ENCODE measurements at places on chromosomes 3 and 15. TPM values are rescaled to one million over a fixed set of nuclear protein-coding genes. Genes with fewer than 3 reads are reported as not detected.
A peak's percentile ranks its signal among the peaks of the same experiment; 100 is the strongest.

CD276 gene
- total RNA-seq = 46.5 TPM

MESP1 gene
- not detected for total RNA-seq

NPAP1 gene
- 0.15 TPM for total RNA-seq

IGSF11 gene
- total RNA-seq = 0.20 TPM

MEX3B gene
- 23.8 TPM for total RNA-seq

DNA sequence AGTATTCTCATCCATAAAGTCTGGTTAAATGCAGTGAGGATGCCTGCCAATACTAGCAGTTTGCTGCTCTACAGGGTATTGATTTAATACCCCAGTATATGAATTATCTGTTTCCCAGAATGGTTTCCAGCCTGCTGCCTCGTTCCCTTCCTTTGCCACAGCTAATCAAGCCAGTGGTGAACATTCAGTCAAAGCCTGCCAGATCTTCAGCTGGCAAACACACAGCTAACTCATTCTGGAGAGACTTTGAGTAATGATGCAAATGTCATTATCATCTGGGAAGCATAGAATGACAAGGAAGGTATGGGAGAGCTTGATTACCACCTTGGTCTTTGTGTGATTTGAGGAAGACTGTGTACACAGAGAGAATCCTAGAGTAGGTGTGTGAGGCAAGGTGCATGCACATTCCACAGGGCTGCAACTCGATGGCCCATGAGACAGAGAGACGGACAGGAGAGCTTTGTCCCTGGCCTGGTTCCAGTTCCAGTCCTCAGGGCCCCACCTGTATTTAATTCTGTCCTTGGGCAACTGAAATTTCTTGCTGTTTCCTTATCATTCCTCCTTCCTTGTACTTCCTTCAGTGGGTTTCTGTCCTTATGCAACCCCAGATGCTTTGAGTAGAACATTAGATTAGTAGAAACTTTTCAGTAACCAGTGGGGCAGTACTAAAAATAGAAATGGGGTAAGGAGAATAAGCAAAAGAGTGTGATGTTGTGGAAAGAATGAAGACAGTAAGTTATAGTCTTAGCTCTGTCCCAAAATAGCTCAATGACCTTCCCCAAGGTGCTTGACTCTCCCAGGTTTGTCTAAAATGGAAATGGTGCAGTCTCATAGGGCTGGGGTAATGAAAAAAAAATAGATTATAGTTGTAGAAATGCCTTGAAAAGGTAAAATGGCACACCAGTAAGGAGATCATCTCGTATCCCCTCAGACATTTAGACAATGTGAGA is 72.5 kb downstream of the MITF start:
- no peak for ATAC-seq

DNA sequence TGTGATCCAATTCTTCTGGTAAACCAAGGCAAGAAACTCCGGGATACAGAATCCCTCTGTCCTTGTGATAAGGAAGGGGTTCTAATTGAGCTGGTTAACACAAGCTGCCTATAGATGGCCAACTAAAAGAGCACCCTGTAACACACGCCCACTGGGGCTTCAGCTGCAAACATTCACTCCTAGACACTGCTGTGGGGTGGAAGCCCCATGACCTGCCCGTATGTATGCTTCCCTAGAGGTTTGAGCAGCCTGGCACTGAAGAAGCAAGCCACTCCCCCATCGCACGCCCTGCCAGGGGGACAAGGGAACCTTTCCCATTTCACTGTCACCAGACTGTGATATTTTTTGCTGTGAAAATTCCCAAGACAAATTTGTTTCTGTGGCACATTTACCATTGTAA is 516.9 kb upstream of the GOLIM4 start:
- no peak for ATAC-seq

- ATAC-seq = peak; percentile 97
These were observed 72.1 kb downstream of the IL1RAP start for GRCh38 chr3:190585805-190586630.

- no peak for ATAC-seq
These were observed 49.7 kb downstream of the MAGEF1 start for GRCh38 chr3:184662187-184662586.

DNA sequence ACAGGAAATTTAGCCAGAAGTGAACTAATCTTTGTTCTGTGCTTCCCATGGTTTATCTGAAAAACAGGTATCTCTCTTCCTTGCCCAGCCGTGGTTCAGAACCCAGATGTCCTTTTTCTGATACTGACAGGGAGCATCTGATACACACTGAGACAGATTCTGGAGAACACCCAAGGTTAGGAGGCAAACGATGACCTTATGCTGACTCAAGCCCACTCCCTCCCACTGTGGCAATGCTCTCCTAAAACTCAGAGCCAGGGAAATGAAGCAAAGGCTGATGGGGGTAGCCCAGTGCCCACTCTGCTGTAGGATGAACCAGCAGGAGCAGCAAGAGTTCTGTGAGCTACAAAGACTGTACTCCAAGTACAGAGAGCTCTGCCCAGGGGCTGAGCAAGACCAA is 225.1 kb downstream of the NTRK3 start:
- no peak for ATAC-seq

DNA sequence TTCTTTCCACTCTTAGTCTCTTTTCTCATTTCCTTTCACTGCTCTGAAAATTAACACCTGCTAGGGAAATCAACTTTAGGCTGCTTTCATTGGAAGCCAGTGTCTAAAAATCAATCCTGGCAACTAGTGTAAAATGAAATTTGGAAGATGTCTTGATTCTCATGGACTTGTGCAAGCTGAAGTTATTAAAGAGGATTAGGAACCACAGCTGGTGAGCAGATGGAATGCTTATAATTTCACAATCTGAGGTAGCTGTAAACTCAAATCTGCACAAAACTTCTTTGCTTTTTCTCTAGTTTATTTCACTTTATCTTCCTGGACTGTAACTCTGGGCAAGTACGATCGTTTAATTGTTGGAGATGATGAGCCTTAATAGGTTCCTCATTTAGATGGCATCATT is 175.6 kb downstream of the GHSR start:
- ATAC-seq = no peak

DNA sequence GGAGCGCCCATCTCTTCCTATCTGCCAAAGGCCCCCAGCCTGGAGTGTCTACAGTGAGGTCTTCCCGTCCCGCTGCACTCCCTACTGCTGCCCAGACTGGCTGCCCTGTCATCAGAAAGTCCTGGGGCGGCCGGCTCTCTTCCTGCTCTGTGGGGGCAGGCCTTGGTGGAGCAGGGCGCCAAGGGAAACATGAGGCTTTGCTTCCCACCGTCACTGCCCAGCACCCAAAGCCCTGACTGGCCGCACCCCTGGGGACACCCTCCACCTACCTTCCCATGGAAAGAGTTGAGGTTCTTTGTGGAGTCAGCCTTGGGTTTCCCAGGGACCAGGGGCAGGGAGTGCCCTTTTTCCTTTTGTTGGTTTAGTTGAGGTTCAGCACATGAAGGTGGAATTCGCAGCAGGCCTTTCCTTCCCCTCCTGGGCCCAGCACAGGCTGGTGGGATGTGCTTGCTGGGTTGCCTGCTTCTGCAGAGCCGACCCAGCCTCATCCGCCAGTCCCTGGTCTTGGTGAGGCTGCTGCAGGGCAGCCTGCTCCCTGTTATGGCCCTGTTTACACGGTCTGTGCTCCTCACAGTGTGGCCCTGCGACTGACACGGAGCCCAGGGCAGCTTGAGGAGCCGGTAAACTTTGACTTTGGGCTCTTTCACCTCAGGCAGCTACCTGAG is 51.8 kb upstream of the PLXNA1 start:
- no peak for ATAC-seq

DNA sequence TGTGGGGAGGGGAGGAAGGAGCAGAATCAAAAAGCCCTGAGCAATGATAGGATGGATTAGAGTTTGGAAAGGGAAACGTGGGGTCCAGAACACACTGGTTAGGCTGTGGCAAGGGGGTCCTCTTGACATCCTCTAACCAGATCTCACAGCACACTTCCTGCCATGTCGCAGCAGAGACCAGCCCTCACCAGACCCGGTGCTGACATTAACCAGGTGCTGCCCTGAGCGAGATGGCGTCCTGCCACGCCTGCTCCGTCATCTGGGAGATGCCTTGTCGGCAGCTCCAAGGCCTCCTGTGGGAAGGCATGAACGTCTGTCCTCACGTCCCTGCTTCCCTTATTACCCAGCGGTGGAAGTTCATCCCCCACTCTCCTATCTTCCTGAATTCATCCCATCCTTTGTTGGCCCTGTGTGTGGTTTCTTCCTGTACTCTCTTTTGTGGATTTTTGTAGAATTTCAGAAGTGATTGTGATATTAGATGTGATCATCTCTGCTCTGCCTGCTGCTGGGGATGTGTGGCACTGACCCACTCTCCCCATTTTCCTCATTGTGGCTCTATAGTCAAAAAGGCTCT is 29.4 kb upstream of the MYZAP start:
- ATAC-seq = no peak

Measured in motor neuron (in vitro differentiated cells).